IMR-90 (cell line): ENCODE measurements at places on chromosomes 3 and 15. TPM values are rescaled to one million over a fixed set of nuclear protein-coding genes. Genes with fewer than 3 reads are reported as not detected.

Gene ANKRD34C
- total RNA-seq = not detected in 2 replicates

Gene PPP2R3A
- total RNA-seq = 37.3 and 46.7 TPM in 2 replicates

DNA sequence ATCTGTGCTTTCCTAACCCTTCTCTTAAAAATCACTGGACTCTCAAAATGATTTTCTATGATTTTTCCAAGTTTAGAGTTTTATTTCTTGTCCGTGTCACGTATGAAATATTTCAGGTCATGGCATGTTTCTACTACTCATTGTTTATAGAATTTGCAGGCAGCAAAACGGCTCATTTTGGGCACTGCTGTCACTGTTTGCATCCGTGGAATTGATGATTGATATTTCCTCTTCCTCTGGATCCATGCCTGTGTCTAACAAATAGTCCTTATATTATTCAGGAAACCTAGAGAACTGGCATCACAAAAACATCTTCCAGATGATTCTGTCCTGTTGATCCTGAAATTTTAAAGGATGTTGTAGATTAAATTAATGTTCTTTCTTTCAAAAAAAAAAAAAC, 47.6 kb downstream of the LARS2 start:
- peaks cover 2% of the 10 kb centered on the region; the same call in 1 of the 2 replicates for H3K36me3 ChIP-seq
- no peaks in the 10 kb centered on the region for H3K27me3 ChIP-seq
- H3K4me1 ChIP-seq = no peaks in the 10 kb centered on the region
- no peak for DNase-seq
- no peak overlapping the region for H3K27ac ChIP-seq

DNA sequence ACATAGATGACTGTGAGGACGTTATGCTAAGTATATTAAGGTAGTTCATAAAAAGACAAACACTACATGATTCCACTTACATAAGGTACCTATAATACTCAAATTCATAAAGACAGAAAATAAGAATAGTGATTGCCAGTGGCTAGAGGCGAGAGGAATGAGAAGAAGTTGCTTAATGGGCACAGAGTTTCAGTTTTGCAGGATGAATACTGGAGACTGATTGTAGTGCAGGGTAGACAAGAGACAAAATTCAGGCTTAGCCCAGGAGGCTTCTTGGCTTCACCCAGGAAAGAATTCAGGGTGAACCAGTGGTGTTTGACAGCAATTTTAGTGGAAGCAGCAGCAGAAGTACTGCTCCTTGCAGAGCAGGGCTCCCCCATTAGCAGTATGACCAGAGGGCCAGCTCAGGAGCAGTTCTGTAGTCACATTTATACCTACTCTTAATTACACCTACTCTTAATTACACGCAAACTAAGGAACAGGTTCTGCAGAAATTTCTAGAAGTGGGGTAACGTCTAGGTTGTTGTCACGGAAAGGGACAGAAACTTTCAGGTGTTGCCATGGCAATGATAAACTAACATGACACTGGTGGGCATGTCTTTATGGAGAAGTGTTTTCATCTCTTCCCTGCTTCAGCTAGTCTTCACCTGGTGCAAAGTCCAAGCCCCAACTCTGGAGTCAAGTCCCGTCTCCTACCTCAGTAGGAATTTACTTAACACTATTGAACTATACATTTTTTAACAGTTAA, 55.2 kb downstream of the TBL1XR1 start:
- H3K4me3 ChIP-seq = no peak overlapping the region
- no peaks in the 10 kb centered on the region for H3K36me3 ChIP-seq
- no peak overlapping the region for H3K27ac ChIP-seq
- H3K27me3 ChIP-seq = no peaks in the 10 kb centered on the region

DNA sequence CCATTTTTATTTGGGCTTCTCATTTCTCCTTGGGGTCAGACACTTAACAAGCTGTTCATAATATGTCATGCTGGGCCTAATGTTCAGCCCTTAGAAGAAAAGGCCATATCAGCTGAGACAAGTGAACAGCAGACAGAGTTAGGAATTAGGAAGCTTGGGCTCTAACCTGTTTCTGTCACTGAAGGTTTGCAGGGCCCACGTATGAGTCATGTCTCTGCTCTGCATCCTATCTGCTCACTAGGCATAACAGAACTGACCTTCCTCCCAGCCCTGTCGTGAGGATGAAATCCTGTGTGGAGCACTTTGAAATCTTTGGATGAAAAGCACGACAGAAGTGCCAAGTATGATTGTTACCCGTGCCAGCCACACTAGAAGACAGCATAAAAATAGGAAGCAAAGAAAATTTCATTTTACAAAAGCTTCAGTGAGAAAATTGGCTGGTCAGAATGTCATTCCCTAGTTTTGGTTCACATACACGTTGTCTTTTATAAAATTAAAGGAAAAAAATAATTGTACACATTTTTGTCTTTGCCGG, 26.5 kb upstream of the CD47 start:
- no peaks in the 10 kb centered on the region for H3K27me3 ChIP-seq
- H3K4me3 ChIP-seq = no peak overlapping the region
- H3K27ac ChIP-seq = no peak overlapping the region
- no peaks in the 10 kb centered on the region for H3K36me3 ChIP-seq
- H3K4me1 ChIP-seq = peaks cover 4% of the 10 kb centered on the region

DNA sequence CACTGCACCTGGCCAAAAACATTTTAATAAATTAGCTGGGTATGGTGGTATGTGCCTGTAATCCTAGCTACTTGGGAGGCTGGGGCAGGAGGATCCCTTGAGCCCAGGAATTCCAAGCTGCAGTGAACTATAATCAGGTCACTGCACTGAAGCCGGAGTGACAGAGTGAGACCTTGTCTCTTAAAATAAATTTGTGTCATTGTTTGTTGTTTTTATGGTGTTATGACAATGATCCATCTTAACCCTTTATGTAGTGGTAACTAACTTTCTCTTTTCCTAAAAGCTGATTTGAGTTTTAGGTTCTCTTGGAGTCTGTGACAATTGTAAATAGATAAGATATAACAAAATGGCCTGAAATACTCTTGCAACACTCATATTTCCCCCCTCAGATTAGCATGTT, 20.7 kb downstream of the FLNB start:
- no peak overlapping the region for H3K27ac ChIP-seq
- no peak for DNase-seq
- H3K4me1 ChIP-seq = peaks cover 24% of the 10 kb centered on the region
- no peak overlapping the region for H3K4me3 ChIP-seq

Gene DUOXA2
- not detected in 2 replicates for total RNA-seq

- peak overlapping the region; percentile 5; the same call in 1 of the 2 replicates for H3K4me3 ChIP-seq
- DNase-seq = peak; percentile 6
- no peaks in the 10 kb centered on the region for H3K36me3 ChIP-seq
- peaks cover 2% of the 10 kb centered on the region; the same call in 1 of the 2 replicates for H3K4me1 ChIP-seq
- H3K27ac ChIP-seq = no peak overlapping the region
These were observed 171.1 kb downstream of the KCNAB1 start for GRCh38 chr3:156291272-156292123.

Gene ZDHHC19
- total RNA-seq = not detected in 2 replicates

GRCh38 chr15:92294759-92295158, 98.9 kb upstream of the ST8SIA2 start:
- no peaks in the 10 kb centered on the region for H3K36me3 ChIP-seq
- no peak overlapping the region for H3K27ac ChIP-seq
- no peaks in the 10 kb centered on the region for H3K27me3 ChIP-seq
- DNase-seq = no peak
- no peak overlapping the region for H3K4me3 ChIP-seq
- no peaks in the 10 kb centered on the region for H3K4me1 ChIP-seq

Gene CCR1
- not detected in 2 replicates for total RNA-seq

DNA sequence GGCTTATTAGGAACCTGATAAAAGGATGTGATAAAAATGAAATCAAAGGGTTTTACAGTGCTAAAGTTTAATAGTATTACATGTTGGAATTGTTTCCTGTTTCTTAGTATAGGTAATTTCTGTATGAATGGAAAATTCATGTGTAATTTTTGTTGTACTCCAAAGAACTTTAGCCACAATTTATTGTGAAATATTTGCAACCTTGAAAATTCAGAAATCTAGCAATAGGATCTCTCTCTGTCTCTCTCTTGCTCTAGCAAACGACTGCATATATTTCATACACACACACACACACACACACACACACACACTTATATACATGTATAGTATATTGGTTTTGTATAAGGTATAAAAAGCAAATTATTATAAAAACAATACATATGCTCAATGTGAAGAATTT, 59.6 kb downstream of the PIAS1 start:
- H3K36me3 ChIP-seq = no peaks in the 10 kb centered on the region
- no peak overlapping the region for H3K27ac ChIP-seq
- DNase-seq = no peak
- peak overlapping the region; percentile 24 for H3K4me3 ChIP-seq

Gene HTR3E
- not detected in 2 replicates for total RNA-seq

DNA sequence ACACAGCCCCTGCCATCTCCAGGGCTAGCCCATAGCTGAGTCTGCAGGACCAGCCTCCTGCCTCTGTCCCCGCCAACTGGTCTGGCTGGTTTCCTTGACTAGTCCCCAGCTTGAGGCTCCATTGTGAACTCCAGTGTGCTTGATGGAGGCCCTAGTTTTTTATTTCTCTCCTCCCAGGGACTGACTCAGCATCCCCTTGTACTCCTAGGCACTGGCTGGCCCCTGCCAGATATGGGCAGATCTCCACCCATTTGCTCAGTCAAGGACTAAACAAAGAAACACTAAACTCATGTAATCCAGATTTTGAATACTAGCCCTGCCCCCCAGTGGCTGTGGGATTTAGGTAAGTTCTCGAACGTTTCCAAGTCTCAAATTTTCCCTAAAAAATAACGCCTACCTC, 415.4 kb upstream of the RORA start:
- DNase-seq = no peak
- no peaks in the 10 kb centered on the region; the same call in 1 of the 2 replicates for H3K27me3 ChIP-seq
- no peak overlapping the region for H3K27ac ChIP-seq
- H3K4me3 ChIP-seq = no peak overlapping the region

Gene KIF7
- 5.0 and 5.3 TPM in 2 replicates for total RNA-seq

Gene RASGRF1
- total RNA-seq = under 0.01 TPM in 2 replicates

Gene GPR176
- 194 and 246 TPM in 2 replicates for total RNA-seq
